ENCODE measurements at places on chromosomes 2 and 18.

- DNase-seq = no peak
These were observed 134.0 kb upstream of the SERTAD2 start for GRCh38 chr2:64787698-64788097.

- no peak for DNase-seq
These were observed 854.3 kb upstream of the SALL3 start for GRCh38 chr18:78125206-78125896.

DNA sequence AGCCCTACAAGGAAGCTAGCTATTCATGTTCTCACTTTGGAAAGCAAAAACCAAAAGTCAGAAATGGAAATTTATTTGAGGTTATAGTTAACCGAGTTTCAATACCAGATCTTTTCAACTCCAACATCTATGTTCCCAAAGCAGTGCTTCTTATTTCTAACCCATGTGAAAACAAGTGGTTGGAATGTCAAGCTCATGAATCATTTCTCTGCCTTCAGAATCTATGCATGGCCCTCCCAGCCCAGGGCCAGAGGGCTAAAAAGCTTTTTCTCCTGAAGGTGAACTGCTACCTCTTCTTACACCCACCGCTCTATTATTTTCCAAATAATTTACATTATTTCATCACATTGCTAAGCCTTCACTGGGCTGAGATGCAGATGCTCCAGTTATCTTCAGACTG lies 158.4 kb downstream of the SP3 start:
- no peak for DNase-seq

DNA sequence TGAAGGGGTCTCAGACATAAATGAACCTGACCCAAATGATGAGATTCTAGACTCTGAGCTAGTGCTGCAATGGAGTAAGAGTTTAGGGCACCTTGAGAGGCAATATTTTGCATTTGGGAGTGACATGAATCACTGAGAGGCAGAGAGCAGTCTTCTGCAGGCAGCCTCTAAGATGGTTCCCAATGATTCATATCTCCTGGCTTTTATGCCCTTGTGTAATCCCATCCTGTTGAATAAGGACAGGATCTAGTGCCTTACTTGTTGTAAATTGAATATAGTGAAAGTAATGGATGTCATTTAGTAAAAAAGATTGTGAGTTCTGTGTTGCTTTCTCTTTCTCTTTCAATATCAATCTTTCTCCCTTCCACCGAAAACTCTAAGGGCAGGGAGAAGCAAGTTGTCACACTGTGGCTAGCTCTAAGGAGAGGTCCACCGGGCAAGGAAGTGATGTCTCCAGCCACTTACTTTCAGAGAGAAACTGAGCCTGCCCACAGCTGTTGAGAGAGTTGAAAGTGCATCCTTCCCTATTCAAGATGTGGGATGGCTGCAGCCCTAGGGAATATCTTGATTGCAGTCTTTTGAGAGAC lies 144.7 kb downstream of the TRIB2 start:
- no peak for DNase-seq

GRCh38 chr2:149149007-149149297 lies 110.5 kb downstream of the LYPD6B start:
- DNase-seq = no peak

DNA sequence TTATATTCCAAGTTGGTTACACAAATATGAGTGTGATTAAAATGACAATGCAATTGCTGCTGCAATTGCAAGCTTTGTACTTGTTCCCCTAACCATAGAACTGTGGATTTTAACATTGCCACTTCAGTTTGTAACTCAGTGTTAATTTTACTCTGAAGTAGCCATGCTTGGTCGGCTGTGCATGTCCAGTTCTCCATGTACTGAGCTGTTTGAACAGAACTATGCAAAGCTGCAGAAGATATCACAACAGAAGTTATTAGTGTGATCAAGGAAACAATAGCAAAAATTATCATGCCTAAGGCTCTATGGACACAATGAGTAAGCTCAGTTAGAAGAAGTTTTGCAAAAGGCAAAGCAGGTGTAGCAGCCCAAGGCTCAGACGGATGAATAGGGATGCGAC lies 45.3 kb downstream of the CXCR4 start:
- no peak for DNase-seq

DNA sequence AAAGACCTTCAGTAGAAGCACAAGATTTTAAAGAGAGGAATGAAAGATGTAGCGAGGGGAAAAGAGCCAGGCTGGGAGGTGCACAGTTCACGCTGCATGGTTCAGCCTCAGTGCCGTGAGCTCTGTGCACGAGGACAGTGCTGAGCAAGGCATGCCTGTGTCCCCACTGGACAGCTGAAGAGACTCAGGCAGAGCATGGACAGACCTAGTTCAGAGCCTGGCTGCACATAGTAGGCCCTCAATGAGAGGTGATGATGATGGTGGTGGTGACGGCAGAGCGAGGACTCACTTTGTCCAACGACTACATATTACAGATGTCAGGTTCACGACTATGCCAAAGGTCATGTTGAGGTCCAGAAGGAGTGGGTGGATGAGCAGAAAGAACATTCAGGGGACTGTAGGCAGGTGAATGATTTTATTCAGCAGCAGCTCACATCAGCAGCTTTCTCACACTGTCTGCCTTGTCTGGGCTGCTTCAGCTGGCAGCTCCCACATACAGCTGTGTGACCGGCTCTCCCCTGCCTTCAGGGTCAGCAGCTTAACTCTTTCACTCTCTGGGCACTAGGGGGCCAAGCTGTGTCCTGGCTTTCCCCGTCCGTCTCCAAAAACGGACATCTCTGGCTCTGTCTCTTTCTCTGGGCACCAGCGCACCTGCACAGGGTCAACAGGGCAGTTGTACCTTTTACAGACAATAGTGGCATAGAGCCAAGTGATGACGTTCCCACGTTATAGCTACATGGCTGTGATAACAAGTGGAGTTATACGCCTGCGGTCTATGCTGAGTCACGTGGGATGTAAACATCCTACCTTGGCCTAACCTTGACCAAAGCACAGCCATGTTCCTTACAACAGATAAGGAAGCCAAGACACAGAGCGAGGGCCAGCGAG lies 128.8 kb upstream of the MSH6 start:
- DNase-seq = no peak

GRCh38 chr2:127085317-127085681 lies 21.7 kb downstream of the BIN1 start:
- DNase-seq = peak; percentile 62

DNA sequence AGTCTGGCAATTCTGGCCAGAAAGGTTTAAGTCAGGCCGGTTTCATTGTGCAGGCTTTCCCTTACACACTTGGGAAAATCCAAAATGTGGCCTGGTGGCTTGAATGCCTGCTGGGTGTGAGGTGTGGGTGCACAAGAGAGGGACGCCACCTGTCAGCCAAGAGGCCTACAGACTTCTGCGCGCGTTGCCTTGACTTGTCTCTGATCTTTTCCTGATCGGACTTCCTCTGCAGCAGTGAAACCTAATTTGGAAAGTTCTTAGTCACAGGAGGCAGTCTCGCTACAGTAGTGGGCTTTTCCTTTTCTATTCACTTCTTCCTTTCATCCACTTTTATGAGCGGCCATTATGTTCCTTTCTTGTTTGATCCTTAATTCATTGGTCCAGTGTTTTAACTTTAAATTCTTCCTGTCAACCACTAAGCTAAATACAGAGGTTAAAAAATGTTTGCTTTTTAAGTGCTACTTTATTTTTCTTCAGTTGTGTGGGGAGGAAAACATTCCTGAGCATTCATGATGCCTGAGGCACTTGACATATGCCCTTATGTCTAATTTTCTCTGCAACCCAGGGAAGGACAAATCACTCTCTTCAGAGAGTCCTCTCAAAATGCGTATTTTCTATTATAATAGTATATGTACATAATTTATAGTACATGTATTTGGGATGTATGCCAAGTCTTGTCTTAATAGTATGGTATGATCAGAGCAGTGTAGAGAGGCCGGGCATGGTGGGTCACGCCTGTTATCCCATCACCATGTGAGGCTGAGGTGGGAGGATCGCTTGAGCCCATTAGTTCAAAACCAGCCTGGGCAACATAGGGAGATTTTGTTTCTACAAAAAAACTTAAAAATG lies 128.9 kb downstream of the WDSUB1 start:
- DNase-seq = no peak

DNA sequence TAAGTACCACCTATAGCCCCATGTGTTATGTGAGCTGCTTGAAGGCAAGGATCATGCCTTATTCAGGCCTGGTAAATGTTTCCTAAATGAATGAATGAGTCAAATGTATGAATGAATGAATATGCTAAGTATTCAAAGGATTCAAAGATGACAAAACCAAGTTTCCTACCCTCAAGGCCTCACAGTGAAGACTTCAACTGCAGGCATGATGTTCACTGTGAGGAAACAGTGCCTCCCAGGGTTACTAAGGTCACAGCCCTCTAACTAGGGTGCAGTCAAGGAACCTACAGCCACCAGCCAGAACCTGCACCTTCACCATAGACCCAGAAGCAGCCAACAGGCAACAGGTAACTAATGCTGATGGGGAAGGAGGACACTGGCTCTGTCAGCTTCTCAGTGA lies 69.3 kb downstream of the SUMO1 start:
- DNase-seq = no peak

DNA sequence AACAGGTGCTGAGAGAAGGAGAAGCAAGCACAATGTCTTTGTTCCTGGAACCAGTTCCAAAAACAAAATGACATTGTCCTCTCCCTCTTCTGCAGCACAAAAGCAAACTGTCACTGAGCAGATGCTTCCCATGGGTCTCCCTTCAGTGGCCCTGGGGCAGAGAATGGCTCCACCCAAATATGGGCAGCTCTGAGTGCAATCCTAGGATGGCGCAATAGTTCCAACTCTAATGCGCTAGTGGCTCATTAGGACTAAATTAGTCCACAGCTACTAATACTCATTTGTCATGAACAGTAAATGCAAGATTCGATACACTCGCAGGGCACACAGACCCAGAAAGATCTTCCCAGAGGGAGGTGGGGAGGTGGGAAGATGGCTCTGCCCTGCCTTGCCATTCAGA lies 205.2 kb upstream of the CHAC2 start:
- no peak for DNase-seq

DNA sequence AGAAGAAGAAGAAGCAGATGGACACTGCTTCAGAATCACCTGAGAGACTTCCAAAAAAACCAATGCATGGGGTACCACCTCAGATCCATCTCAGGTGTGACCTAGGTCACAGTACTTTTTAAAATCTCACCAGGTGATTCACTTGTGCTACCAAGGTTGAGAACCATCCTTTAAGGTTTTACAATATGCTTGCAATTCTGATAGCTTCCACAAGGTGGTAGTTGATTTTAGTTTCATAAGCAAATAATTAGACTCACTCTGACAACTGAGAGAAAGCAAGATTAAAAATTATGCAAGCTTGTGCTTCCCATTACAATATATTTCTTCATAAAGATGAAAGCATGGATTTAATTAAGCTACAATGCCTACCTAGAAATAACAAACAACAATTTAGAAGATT lies 355.1 kb downstream of the EN1 start:
- DNase-seq = no peak

DNA sequence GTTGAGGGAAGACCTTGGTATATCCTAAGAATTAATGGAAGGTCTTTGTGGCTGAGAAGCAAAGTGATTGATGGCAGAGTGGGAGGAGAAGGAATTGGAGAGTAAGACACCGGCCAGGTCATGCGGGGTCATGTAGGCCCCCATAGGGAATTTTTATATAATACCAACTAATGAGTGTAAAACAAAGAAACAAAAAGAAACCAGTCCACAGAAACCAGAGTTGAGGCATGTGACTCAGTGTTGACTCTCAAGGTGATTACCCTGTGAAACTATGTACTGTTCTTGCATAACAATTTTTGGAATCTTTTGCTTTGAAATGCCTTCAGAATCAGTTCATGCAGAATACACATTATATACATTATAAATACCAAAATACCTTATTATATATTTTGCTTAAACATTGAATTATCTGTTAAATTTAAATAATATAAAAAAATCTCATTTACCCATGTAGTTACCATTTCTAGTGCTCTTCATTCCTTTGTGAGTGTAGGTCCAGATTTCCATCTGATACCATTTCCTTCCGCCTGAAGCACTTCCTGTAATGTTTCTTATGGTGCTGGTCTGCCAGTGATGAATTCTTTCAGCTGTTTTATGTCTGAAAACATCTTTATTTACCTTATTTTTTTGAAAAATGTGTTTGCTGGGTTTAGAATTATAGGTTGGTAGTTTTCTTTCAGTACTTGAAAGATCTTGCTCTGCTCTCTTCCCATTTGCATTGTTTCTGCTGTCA lies 8.6 kb downstream of the CLIP4 start:
- DNase-seq = no peak

- DNase-seq = peak; percentile 39
These were observed 678 bp upstream of the OTX1 start for GRCh38 chr2:63049970-63050333.

DNA sequence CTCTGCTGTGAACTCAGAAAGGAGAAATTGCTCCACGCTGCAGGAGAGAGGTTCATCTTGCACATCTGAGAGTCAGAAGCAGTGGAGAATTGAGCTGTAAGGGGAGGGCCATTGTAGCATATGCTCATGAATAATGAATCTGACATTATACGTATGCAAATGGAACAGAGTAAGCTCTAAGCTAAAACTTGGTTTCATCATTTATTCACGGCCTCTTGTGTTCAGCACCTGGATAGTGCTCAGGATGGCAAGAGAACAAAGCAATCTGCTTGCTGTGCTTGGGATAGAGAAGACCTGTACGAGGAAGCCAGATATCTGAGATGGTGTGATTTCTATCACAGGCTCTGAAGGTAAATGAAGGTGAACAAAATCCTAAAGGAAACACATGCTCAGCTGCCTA lies 87.9 kb upstream of the GCFC2 start:
- DNase-seq = no peak

- DNase-seq = no peak
These were observed 2.0 kb upstream of the RUFY4 start for GRCh38 chr2:218066926-218067515.

DNA sequence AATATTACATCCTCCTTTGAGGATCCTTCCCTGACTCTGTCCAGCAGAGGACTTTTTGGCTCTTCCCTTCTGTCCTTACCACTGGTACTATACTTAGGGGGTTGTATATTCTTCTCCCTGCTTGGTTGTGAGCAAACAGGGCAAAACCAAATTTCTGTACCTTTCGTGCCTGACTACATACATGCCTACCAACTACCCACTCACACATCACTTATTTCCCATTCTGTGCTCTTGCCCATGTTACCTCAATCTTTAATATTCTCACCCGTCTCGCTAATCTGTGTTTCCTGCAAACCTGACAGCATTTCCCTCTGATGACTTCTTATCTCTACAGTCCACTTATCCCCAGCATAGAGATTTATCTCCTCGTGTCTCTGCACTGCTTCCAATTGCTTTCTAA lies 58.6 kb downstream of the FTCDNL1 start:
- DNase-seq = no peak

- no peak for DNase-seq
These were observed 802.0 kb downstream of the DCC start for GRCh38 chr18:53142005-53142404.

DNA sequence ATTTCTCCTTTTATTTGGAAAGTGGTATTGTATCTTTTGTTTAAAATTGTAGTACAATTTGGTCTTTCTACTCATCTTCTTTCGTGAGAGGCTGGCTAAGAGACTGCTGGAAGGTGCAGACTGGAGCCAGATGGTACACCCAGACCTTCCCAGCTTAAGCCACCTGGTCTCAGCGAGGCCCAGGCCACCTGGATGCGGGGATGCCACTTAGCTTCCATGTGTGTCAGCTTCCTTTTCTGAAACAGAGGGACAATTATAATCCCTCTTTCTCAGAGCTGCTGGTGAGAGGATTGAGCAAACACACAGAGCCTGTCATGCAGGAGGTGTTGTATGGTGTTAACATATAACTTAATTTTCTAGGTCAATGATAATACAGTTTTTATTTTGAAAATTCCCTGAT lies 17.4 kb downstream of the FARP2 start:
- no peak for DNase-seq

GRCh38 chr2:96163768-96164429 lies 18.7 kb upstream of the DUSP2 start:
- DNase-seq = peak; percentile 75

GRCh38 chr18:3029215-3029952 lies 16.4 kb upstream of the LPIN2 start:
- no peak for DNase-seq
